Hepatocyte (in vitro differentiated cells): ENCODE measurements at places on chromosomes 16 and 17. TPM values are rescaled to one million over a fixed set of nuclear protein-coding genes. Genes with fewer than 3 reads are reported as not detected.
A peak's percentile ranks its signal among the peaks of the same experiment; 100 is the strongest.

GRCh38 chr16:77589071-77589765 lies 133.1 kb upstream of the NUDT7 start:
- no peak for DNase-seq

Gene ABCC3
- total RNA-seq: 12.6 and 18.1 TPM in 2 replicates

- DNase-seq: peak; percentile 79
Observed at GRCh38 chr17:8126491-8127066, 2.7 kb upstream of the HES7 start.

- peak; percentile 44 for DNase-seq
Observed at GRCh38 chr16:86222965-86223551, 287.3 kb upstream of the FOXF1 start.

Gene IKZF3
- total RNA-seq: under 0.01 TPM in 1 of 2 replicates, not detected in the other

Gene C16orf92
- total RNA-seq: not detected in 2 replicates

Gene GUCY2D
- not detected in 2 replicates for total RNA-seq

GRCh38 chr16:89944773-89945172 lies 3.8 kb upstream of the DEF8 start:
- no peak for DNase-seq
